ENCODE measurements at places on chromosomes 12 and 14. TPM values are rescaled to one million over a fixed set of nuclear protein-coding genes. Genes with fewer than 3 reads are reported as not detected.

Gene GPRC5D
- not detected for total RNA-seq

Gene B4GALNT3
- total RNA-seq = 0.19 TPM

Gene ACRBP
- total RNA-seq = 0.32 TPM

Gene AJUBA
- 78.4 TPM for total RNA-seq

Gene DTX1
- 0.11 TPM for total RNA-seq

Gene LMNTD1
- not detected for total RNA-seq

Gene CLEC2A
- total RNA-seq = not detected

Gene CTSG
- total RNA-seq = not detected

Gene TAS2R46
- total RNA-seq = 0.11 TPM

DNA sequence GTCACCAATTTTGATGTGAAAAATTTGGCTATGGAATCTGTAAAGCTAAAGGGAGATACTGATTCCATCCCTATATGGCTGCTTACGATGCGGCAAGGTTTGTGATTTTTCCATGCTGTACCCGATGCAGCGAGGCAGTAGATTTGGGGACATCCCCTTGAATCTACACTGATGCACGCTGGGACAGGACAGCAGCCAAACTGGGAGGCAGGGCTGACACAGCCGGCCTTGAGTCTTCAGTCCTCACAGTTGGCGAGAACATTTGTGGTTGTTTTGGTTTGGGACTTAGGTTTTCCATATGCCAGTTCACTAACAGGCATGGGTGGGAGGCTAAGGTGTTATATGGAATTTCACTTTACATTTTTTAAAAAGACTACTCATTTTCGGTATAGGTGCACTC, 3.8 kb downstream of the GALNT16 start:
- DNase-seq = peak; percentile 57

DNA sequence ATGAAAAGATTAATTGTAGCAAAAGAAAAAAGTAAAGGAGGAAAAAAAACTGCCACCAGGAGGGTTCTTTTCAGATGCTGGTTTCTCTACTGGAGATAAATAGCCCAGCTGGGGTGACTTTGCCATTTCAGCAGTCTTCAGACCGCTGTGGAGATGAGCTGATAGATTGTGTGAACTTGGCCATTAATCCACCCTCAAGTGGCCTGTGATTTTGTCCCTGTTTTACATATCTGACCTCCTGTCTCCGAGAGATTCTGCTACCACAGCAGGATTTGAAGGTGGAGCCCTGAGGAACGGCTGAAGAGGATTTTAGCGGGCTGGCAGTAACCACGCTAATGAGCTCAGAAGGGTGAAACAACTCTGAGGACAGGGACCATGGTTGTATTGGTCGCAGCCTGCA, 72.7 kb downstream of the WSCD2 start:
- no peak for DNase-seq

GRCh38 chr12:104827587-104827986, 130.5 kb downstream of the SLC41A2 start:
- no peak for DNase-seq

GRCh38 chr12:10210225-10210624, 2.5 kb upstream of the GABARAPL1 start:
- no peak for DNase-seq

GRCh38 chr12:4047421-4047820, 174.2 kb upstream of the PARP11 start:
- DNase-seq = no peak

DNA sequence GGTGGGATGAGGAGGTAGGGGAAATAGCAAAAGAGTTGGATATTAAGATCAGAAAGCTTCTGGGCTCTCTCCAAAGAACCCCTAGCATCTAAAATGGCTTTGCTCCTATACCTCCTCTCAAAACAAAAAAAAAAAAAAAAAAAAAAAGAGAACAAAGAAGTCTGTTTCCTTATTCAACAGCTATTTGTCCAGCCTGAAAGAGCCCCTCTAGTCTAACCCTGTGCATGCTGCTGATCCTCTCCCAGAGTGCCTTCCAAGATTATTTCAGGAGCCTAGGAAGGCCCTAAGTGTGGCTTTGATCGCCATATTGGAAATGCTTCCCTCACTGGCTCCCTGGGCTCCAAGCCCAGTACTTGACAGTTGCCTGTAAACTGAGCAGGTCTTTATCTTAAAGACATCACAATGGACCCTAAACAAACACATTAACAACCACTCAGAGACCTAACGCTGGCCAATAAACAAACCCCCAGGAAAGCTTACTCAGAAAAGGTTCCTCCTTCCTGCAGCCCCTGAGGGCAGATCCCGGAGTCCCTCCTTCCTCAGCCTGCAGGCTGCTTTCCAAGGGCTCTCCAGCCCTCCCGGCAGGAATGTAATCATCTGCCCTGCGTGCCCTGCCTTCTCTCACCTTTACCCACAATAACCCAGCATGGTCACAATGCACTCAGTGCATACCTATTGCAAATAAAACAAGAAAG, 17.4 kb upstream of the COL2A1 start:
- no peak for DNase-seq

DNA sequence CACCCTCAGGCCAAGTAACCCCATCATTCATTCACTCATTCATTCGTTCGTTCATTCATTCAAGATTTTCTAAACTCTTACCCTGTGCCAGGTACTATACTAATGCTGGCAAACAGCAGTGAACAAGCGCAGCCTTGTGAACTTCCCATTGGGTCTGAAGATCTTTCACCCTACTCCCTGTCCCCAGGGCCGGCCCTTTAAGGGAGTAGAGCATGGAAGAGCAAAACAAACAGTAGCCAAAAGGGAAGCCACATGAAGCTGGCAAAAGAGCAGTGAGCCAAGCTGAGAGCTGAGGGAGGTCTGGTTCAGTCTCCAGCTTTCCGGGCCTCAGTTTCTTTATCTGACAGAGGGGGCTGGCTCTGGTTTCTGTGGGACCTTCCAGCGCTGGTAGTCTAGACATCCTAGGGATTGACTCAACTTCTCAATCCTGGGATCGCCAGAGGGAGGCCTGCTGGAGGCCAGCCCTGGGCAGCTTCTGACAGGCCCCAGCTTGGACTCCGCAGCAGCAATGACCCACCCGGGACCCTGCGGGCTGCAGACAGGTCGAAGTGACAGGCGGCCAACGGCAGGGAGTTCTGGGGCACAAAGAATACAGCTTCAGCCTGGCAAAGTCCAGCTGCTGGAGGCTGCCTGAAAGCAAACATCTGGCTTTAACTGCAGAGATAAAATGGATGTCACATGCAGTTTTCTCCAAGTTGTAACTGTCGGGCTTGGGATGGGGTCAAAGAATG, 27.1 kb downstream of the ACTN1 start:
- no peak for DNase-seq

- no peak for DNase-seq
These were observed 30.9 kb downstream of the SPPL3 start for GRCh38 chr12:120873226-120873625.

DNA sequence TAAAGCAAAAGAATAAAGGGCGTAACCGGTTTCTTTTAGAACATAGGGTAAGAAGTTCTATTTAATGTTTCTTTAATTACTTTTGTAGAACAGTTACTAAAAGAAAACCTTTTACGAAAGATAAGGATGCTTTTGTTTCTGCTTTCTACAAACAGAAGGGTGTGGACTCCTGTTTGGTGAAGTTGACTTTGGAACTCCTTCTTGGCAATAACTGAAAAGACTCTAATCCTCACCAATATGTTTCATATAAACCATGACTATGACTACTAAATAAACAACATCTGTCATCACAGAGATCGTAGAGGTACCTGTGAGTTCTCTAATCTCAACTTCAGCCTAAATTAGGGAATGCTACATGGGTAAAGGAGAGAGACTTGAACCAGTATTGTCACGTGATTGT, 210.8 kb upstream of the FLRT2 start:
- DNase-seq = no peak

GRCh38 chr12:123971770-123972456, 718 bp downstream of the CCDC92 start:
- DNase-seq = peak; percentile 25

DNA sequence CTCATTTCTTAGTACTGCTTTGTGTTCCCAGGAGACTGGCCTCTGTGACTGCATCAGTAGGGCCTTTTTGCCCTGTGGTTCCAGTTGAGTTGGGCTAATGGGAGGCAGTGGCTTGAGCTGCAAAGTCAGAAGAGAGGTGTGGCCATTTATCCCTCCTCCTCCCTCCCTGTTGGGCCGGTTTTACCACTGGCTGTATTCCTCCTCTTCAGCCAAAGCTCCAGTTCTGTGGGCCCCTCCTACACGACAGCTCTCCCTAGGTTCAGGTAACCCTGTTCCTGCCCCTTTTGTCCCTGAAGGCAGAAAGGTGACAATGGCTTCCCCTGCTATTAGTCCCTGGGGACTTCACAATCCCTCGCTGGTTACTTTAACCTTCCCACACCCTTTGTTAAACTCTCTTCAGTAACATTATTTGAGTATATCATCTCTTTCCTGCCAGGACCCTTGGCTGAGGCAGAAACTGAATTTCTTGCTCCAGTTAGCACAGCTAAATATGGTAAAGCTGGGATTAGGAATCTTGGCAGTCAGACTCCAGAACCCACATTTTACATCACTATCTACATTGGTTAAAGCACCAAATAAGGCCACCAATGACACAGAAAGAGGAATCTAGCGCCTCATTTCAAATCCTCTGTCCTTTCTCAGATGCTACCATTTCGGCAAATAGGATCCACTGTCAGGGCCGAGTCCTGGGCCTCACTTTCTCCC, 121.9 kb upstream of the SLC35F4 start:
- no peak for DNase-seq

- DNase-seq = no peak
These were observed 4.4 kb downstream of the WNT5B start for GRCh38 chr12:1633459-1633858.

DNA sequence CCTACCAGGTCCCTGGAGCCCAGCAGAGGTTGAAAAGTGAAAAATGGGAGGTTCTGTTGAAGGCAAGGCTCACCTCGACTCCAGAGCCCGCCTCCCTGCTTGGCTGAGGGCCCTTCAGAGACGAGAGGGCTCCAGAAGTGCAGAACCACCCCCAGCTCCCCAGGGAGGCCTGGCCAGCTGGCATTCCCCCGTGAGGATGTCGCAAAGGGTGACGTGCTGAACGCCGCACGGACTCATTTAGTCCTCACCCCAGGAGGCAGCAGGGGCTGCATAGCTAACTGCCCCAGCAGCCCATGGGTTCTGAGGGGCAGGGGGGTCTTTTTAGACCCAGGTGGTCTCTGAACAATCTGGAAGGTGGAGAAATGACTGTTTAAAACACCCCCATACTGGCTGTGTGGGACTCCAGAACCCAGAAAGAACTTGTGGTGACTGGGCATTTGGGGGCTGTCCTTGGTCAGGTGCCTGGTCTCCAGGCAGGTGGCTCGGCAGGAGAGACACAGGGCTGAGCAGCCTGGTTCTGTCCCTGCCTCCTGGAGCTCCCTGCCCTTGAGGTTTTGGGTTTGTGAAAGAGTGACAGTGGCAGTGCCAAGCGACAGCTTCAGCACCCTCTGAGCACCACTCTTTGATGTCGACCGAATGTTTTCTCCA, 32.0 kb downstream of the ANAPC7 start:
- peak; percentile 39 for DNase-seq

GRCh38 chr14:87952307-87953094, 40.5 kb downstream of the GALC start:
- DNase-seq = no peak

DNA sequence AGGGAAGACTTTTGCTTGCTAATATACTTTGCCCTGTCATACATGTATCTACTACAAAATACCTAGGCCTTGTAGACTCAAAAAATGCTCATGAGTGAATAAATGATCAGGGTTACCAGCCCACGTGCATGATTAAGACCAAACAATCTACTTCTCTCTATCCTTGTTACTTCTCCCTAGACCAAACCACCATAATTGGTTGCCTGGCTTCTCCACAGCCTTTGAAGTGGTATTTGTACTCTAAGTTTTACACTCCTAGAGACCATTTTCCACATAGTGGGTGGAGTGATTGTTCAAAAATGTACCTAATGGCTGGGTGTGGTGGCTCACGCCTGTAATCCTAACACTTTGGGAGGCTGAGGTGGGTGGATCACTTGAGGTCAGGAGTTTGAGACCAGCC, 14.1 kb upstream of the RPS6KL1 start:
- no peak for DNase-seq

GRCh38 chr12:12392413-12392812, 35.5 kb downstream of the BORCS5 start:
- DNase-seq = no peak

DNA sequence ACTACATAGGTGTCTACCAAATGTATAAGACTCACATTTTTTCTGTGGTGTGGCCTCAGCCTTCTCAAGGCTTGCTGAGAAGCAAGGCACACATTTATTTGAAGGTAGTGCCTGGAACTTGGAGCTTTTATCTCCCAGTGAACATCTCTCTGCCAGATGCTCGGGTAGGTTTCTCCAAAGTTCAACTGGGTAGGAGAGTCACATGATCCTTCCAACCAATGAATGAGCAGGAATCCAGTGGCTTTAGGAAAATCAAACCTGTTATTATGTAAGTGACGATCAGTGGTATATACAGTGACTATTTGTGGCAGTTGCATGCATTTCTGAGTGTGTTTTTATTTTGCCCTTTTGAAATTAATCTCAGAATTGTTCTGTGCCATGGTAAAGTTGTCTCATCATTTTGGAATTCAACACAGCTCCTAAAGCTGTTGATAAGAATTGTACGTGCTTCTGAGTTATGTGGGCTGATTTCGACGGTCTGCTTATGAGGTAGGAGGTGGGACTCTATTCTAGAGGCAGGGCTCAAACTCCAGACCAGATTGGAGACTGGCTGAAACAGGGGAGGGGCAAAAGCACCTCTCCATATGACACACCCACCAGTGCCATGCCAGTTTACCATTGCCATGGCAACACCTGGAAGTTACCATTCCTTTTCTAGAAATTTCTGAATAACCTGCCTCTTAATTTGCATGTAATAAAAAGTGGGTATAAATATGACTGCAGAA, 57.6 kb downstream of the EID3 start:
- DNase-seq = no peak

DNA sequence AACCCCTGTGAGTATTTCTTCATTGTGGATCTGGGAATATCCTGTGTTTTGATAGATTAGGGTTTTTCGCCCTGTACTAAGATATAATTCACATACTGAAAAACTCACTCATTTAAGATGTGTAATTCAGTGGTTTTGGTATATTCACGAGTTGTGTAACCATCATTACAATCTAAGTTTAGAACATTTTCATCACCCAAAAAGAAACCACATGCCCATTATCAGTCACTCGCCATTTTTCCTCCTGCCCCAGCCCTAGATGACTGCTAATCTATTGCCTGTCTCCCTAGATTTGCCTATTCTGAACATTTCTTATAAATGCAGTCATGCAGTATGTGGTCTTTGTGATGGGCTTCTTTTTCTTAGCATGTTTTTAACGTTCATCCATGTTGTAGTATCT, 67.9 kb upstream of the ATF1 start:
- no peak for DNase-seq

- DNase-seq = peak; percentile 79
These were observed 2.9 kb upstream of the DYRK2 start for GRCh38 chr12:67645601-67646000.

GRCh38 chr12:91189516-91189915, 6.9 kb upstream of the DCN start:
- DNase-seq = peak; percentile 78

DNA sequence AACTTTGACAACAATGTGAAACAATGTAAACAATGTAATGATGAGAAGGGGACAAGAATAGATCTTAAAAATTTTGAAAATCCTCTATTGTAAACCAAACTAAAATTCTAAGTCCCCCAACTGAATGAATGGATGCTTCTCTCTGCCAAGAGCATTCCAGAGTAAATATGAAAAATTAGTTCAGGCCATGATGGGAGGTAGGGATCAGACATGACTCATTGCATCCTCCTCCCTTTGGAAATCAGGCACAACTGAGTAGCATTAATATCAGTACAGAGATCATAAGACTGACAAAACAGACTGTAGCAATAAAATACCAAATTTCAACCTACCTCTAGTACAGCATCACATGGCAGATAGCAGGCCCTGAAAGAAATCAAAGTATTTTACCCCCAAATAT, 559.9 kb downstream of the C12orf50 start:
- peak; percentile 42 for DNase-seq

- DNase-seq = peak; percentile 52
These were observed 48.5 kb downstream of the BAZ1A start for GRCh38 chr14:34826661-34827060.

Data from LHCN-M2 (cell line).